ENCODE measurements at places on chromosomes 2 and 18. TPM values are rescaled to one million over a fixed set of nuclear protein-coding genes. Genes with fewer than 3 reads are reported as not detected.

Gene MRPL33
- 139 TPM for total RNA-seq

DNA sequence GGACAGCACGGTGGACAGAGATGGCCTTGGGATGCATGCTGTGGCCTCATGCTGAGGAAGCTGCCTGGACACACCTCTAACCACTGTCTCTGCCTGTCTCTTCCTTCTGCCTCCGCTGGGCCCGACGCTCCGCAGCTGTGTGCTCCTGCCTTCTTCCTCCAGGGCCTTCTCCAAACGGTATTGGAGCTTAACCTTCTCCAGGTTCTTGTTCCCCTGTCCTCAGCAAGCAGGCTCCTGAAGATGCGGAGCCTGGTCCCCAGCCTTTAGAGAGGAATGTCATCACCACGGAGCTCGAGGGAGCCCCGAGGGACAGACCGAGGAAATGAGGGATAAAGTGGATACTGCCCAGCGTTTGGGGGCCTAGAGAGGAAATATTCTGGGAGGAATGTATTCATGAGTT lies 155.1 kb downstream of the DYSF start:
- no peak for DNase-seq

DNA sequence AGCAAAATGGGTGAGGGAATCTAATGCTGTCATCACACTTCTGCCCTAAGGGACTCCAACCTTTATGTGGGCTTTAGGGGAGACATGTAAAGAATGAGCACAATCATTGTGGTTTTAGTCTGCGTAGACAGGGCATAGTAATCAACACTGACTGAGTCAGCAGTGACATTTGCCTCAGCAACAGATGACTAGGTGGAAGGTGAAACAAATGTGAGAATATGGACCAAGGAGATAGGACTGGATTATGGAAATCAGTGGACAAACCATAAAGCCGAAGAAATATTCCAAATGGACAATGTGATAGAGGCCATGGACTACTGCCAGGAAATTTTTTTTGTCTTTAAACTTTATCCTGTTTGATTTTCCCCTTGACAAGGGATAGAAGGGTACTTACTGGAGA lies 83.9 kb downstream of the PDK1 start:
- DNase-seq = peak; percentile 34

DNA sequence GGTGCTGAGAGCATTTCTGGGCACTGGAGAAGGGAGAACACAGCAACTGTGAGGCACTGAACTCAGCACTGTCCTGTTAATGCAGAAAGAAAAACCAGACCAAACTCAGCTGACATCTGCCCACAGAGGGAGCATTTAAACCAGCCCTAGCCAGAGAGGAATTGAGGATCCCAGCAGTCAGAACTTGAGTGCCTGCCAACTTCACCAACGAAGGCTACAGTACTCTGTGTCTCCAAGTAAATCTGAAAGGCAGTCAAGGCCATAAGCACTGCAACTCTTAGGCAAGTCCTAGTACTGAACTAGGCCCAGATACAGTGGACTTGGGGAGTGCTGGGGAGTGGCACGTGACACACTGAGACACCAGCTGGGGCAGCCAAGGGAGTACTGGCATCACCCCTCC lies 176.2 kb upstream of the ZC3H15 start:
- no peak for DNase-seq

Data from kidney epithelial cell (primary cell).